ENCODE measurements at places on chromosomes 6 and 20.

DNA sequence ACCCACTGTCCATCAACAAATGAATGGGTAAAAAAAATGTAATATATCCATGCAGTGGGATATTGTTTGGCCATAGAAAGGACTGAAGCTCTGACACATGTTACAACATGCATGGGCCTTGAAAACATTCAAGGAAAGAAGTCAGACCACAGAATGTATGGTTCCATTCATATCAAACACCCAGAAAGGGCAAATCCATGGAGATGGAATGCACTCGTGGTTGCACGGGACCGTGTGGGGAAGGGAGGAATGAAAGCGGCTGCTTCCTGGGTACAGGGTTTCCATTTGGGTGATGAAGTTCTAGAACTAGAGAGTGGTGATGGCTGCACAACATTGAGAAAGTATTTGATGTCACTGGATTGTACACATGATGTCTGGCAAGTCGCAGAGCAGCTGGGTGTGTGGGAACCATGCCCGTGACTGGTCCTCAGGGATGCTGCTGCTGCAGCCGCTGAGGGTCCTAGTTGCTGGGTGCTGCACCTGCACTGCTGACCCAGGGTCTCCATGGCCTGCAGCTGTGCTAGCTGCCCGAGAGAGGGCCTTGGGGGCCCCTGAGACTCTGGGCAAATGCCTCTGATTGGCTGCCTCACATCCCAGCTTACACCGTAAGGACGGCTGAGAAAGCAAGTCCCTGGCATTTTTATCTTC lies 220.3 kb downstream of the NRN1 start:
- DNase-seq: no peak

DNA sequence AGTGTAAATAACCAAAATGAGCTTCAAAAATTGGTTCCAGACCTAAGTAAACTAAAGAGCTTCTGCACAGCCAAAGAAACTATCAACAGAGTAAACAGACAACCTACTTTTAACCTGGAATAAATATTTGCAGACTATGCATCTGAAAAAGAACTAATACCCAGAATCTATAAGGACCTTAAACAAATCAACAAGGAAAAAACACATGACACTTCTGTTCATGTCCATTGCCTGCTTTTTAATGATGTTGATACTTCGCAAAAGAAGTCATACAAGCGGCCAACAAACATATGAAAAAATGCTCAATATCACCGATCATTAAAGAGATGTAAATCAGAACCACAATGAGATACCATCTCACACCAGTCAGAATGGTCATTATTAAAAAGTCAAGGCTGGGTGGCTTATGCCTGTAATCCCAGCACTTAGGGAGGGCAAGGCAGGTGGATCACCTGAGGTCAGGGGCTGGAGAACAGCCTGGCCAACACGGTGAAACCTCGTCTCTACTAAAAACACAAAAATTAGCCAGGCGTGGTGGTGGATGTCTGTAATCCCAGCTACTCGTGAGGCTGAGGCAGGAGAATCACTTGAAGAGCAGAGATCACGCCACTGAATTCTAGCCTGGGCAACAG lies 42.5 kb upstream of the DST start:
- DNase-seq: no peak

DNA sequence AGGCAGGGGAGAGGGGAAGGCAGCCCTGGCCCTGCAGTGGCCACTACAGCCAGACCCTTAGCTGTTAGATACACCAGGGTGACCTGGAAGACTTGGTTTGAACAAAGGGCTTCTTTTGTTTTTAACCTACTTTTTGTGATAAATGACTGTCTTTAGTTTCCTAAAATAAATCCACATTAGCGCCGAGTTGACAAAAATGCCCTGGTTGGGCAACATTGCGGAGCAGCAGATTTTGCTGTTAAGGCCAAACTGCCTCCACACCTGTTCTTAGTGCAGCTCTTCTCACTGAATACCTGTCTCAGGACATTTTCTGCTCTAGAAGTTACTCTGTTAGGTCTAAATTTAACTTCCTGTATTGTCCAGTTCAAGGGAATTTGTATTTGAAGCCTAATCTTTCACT lies 42.7 kb downstream of the FAM50B start:
- no peak for DNase-seq

- DNase-seq: no peak
Measured at GRCh38 chr20:6744180-6744579, 23.3 kb upstream of the BMP2 start.

- no peak for DNase-seq
Measured at GRCh38 chr20:3924304-3925112, 35.3 kb downstream of the PANK2 start.

- no peak for DNase-seq
Measured at GRCh38 chr6:154622618-154623336, 110.4 kb upstream of the SCAF8 start.

GRCh38 chr20:50471231-50471630 lies 39.0 kb upstream of the PTPN1 start:
- no peak for DNase-seq

DNA sequence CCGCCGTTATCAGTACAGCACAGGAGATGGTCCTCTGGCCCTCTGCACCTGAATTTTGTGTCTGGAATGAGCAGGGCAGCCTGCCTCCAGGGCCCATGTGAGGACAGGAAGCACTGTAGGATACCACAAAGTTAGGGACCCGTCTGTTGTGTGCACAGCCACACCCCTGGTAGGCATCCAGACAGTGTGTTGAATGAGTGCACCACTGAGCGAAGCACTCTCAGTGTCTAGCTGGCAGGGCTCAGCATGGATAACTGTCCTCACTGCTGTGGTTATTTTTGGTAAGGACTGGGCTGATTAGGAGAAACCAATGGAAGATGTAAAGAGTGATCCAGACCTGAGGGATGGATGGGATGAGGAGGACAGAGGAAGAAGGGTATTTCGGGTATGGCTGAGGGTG lies 178.7 kb downstream of the CLIC5 start:
- no peak for DNase-seq

DNA sequence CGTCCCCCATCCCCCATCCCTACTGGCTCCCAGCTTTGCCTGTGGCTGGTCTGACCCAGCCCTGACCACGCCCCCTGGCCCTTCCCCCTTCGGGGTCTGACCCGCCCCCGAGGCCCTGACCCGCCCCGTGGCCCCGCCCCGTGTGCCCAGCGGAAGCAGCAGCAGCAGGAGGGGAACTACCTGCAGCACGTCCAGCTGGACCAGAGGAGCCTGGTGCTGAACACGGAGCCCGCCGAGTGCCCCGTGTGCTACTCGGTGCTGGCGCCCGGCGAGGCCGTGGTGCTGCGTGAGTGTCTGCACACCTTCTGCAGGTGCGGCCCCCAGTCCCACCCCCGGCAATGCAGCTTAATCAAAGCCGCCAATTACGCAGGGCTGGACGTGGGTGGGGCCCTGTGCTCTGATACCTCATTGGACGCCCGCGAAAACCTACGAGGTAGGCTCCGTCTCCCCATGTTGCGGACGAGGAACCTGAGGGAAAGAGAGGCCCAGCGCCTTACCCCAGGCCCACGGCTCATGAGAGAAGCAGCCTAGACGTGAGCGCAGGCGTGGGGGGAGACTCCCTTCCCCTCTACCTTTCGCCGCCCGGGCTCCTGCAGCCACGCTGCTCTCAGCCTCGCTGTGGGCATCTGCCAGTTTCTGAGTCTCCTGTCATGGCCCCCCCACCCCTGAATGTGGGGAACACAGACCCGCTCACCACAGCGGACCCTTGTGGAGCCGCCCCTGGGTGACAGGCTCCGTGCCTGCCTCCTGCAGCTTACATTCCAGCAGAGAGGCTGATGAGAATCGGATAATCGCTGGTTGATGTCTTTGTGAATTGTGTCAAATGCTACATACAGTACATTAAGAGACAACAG lies 12.8 kb downstream of the RBCK1 start:
- no peak for DNase-seq

DNA sequence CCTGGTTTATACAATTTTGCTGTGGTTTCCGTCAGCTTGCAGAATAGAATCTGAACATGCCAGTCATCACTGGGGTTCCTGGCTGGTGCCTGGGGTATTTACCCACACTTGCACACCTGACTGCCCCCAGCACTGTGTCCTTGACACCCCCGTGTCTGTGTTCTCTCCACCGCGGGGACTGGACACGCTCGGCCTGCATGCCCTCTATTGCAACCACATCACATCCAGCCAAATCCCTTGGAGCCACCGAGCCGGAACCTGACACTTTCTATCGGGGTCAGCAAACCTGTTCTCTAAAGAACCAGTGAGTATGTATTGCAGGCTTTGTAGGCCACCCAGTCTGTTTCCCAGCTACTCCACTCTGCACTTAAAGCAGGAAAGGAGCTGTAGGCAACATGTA lies 527.5 kb downstream of the PRKN start:
- no peak for DNase-seq

GRCh38 chr6:79208816-79209215 lies 25.7 kb downstream of the HMGN3 start:
- DNase-seq: no peak

GRCh38 chr6:95670011-95670463 lies 92.7 kb downstream of the MANEA start:
- no peak for DNase-seq

GRCh38 chr6:31778999-31779885 lies 2.1 kb upstream of the VWA7 start:
- DNase-seq: no peak

DNA sequence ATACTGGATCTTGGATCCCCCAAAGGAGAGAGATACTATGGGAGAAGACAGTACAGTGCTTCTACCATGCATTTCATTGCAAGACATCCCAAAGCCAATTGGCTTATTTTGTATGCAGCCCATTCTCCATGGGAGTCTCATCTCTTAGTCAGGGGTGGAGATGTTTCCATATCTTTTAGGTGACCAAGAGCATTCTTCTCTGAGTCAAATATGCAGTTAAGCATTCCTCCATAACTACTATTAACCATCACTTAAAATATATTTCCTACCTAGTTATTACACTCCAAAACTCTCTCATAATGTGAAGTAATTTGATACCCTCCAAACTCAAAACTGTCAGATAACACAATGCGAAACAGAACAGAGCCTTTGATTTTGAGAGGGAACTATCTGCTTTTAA lies 542.6 kb downstream of the HDGFL1 start:
- no peak for DNase-seq

GRCh38 chr20:5085380-5085779 lies 34.4 kb downstream of the PCNA start:
- DNase-seq: no peak

DNA sequence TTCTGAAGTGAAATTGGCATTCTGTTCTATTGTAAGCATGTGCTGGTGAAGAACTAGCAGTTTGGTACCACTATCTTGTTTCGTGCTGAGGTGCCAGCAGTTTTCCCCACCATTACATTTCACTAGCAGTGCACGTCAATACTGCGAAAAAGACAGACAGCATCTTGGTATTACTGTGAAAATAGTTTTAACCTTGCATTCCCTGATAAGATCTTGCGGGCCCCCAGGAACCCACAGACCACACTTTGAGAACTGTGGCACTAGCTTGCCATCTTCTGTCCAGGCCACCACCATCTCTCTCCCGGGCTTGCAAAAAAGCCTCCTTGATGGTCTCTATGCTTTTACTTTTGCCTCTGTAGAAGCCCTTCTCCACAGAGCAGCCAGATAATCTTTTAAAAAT lies 185.7 kb downstream of the BACH2 start:
- DNase-seq: no peak

DNA sequence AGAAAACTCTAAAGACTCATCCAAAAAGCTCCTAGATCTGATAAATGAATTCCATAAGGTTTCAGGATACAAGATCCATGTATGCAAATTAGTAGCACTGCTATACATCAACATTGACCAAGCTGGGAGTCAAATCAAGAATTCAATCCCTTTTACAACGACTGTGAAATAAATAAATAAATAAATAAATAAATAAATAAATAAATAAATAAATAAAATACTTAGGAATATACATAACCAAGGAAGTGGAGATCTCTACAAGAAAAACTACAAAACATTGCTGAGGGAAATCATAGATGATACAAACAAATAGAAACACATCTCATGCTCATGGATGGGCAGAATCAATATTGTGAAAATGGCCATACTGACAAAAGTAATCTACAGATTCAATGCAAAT lies 132.0 kb upstream of the NRSN1 start:
- no peak for DNase-seq

- DNase-seq: peak; percentile 59
Measured at GRCh38 chr6:13795041-13795750, 19.2 kb downstream of the MCUR1 start.

- no peak for DNase-seq
Measured at GRCh38 chr6:47288267-47289090, 21.2 kb downstream of the TNFRSF21 start.

DNA sequence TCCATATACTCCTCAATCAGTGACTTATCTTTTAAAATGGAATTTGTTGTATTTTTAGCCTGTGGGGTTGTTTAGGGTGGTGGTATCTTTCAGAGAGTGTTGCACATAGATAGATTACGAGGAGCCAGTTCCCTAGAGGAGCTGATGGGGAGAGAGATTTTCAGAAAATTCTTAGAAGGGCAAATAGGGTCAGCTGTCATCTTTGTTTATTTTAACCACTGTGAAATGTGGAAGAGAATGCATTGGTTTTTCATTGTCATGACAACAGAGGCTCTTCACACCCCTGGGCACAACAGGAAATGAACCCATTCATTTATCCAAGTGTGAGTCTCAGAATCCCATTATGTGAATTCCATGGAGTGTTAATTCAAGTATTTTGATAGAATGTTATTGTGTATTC lies 188.4 kb downstream of the JARID2 start:
- no peak for DNase-seq

GRCh38 chr6:17035257-17036064 lies 66.4 kb upstream of the STMND1 start:
- DNase-seq: no peak

DNA sequence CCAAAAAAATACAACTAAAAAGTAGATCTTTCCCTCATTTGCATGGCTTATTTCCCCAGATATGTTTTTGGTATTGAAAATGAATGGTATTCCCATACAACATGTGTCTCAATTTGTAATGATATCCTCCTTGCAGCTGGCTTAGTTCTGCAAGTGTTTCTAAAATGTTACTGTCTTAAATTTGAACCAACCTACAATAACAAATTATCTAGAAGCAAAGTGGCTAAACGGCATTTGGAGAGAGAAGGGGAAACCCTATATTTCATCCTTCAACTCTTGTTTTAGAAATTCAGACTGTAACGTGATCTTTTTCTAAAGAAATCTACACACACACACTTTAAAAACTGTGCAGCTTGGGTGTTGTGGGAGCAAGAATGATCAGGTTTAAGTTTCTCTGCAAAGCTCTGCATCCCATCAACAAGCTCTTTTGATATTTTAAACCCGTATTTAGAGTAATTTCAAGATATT lies 153.0 kb downstream of the SOBP start:
- DNase-seq: no peak
